ENCODE measurements at places on chromosomes 4 and X.

DNA sequence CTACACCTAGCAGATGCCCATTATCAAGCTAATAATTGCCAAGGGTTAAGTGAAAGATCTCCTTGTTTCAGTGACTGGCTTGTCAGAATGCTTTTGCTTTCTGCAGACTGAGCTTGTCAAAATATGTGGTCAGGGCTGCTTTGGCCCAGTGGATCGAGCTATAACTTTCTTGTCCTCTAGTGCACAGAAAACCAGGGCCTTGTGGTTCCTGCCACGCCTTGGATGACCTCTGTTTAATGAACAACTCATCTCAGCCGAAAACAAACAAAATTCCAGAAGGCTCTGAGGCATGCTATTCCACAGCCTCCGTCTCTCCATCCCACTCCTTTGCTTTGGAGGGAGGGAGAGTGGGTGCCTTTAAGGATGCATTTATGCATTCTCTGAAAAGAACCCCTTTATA lies 11.3 kb downstream of the EVC start:
- no peak for DNase-seq

- no peak for DNase-seq
These were observed 130.0 kb downstream of the CPZ start for GRCh38 chr4:8722556-8722955.

DNA sequence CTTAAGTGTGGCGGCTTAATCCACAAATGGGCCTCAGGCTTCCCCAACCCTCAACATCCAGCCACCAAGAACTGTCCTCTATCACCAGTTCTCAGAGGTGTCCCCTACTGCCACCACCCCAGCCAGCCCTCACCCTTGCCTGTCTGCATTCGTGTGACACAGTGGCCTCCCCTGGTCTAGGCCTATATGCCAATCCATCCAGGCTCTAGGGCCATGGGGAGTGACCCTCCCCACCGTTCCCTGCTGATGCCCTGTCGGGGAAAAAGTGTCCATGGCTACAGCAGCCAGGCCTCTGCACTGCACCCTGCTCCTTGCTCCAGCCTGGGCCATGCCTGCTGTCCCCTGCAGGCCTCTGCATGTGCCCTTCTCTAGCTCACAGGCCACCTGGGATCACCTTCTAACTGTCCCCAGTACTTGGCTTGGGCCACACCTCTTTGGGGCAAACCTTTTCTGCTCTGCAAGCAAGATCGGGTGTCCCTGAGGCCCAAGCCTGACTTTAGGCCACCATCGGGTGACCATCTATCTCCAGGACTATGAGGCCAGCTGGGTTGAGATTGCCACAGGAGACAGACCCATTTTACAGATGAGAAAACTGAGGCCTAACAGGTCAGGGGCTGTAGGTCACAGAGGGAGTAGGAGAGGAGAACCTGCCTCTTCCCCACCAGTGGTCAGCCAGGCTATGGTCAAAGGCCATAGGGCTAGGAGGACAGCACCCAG lies 75.8 kb downstream of the JAKMIP1 start:
- DNase-seq: no peak

GRCh38 chrX:25007059-25008053 lies 8.4 kb downstream of the ARX start:
- DNase-seq: no peak

DNA sequence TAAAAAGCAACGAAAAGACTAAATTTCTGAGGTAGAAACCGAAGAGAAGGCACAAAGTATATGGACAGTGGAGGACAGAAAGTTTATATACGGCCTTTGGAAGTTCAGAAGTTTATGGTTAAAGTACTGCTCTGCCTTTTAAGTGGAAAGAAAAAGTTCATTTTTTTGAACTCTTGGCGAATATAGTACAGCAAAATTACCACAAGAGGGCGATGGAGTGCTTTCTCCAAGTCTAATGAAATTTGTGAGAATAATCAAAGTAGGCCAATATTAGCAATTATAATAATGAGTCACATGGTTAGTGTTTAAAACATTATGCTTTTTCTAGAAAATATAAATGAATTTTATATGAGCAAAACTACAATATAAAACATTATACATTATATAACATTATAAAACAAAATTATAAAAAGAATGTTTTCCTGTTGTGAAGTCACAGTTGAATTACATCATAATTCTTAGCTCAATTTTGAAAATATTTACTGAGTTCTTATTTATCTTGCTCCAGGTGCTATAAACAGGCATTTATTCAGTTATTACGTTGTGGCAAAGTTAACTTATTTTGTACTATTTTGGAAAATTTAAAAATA lies 136.2 kb upstream of the BMPR1B start:
- peak; percentile 35 for DNase-seq

DNA sequence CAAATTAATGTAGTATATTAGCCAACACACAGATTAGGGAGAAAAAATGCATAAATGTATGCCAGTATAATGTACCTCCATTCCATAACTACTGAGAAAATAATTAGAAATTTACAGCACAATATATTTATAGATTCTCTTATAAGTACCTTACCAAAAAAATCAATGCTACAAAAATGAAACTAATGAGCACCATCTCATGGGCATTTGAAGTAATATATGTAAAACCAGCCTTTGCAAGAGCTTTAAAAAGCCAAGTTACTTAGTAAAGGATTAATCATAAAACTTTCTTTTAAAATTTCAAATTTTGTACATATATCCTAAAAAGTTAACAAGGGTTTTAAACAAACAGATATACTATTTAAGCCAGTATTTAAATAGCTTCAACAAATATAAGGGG lies 43.2 kb downstream of the LRBA start:
- DNase-seq: no peak

- no peak for DNase-seq
These were observed 6.3 kb upstream of the YIPF6 start for GRCh38 chrX:68492583-68492982.

DNA sequence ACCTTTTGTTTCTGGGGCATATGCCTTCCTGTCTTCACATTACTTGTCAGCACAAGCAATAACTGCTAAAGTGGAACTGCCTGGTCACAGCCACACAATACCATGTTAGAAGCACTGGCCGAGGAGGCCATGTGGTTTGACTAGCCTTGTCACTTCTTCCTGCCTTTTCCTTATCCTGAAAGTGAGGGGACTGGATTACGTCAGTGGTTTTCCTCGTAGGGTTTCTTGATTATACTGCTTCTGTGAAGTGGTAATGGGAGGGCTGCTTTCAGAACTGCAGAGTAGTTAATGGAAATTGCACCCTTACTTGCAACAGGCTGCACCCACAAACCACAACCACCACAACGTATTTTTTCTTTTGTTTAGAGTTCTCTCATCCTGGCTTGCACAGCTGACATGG lies 26.6 kb downstream of the ZRSR2 start:
- DNase-seq: peak; percentile 47

DNA sequence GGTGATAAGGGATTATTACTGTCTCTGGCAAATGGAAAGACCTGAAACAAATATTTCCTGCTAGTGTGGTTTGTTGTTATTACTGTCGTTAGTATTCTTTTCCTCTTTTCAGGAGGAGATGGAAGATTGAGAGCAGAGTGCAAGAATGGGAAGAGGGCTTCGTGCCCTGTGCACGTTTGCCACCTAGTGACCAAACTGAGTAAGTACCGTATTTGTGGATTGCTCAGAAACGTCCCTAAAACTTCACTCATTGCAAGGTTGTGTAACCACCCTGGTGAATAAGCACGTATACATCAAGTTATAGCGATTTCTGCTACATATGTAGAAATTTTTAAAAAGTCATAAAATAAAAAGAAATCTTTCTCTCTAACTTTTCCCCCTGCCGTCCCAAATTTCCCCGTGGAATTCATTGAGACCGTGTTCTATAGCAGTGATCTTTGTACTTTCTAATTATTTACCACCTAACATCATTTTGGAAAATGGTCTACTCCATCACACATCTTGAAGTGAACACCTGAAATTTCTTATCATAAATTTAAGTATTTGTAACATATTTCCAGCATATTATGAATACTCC lies 24.3 kb downstream of the LINC00632 start:
- peak; percentile 24 for DNase-seq

DNA sequence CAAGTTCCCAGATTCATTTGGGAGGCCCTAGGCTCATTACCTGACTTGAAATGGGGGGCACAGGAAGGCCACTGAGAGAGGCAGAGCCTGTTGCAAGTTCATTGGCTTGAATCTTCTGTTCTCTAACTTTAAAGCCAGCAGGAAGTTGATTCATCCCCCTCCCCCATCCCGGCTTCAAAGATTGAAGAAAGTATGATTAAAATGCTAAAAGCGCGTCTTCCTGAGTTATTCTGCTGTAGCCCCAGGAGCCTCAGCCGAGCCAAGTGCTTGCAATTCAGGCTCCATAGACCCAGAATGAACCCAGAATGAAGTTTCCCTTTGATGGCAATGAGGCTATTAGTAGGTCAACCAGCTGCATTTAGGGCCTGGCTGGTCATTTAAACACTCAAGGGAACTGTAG lies 14.7 kb downstream of the CHST7 start:
- DNase-seq: peak; percentile 50

- no peak for DNase-seq
These were observed 784.3 kb downstream of the ADGRL3 start for GRCh38 chr4:61984260-61984909.

DNA sequence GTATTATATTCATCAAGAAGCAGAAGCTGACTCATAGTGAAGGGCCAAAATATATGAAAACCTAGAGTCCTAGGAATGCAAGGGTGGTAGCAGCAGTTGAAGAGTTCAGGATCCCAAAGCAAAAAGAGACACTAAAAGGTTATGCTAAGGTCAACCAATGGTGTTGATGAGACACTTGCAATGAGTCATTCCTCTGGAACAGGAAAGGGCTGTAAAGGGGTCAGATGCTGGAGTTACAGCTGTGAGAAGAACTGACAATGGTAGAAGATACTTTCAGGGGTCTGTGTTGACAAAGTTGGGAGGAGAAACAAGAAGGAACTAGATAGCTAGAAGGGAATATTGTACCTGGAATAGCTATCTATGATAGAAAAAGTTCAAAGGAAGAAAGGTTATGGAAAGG lies 47.5 kb downstream of the ZGRF1 start:
- no peak for DNase-seq

GRCh38 chr4:118398226-118399090 lies 45.7 kb upstream of the PRSS12 start:
- no peak for DNase-seq

- DNase-seq: no peak
These were observed 13.0 kb upstream of the TBC1D9 start for GRCh38 chr4:140769209-140769608.

DNA sequence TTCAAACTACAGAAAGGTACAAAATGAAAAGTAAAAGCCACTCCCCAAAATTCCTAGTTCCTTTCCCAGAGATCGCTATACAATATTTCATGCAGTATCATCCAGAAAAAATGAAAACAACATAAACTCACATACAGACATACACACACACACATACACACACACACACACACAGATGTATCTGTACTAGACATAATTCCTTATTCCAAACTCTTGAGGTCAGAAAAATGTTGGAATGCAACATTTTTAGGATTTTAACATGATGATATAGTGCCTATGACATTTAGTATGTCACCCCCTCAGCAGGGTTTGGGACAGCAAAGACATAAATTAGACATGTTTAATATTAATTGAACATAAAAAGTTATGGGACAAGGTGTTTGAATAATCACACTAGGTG lies 73.4 kb upstream of the LHFPL1 start:
- no peak for DNase-seq

DNA sequence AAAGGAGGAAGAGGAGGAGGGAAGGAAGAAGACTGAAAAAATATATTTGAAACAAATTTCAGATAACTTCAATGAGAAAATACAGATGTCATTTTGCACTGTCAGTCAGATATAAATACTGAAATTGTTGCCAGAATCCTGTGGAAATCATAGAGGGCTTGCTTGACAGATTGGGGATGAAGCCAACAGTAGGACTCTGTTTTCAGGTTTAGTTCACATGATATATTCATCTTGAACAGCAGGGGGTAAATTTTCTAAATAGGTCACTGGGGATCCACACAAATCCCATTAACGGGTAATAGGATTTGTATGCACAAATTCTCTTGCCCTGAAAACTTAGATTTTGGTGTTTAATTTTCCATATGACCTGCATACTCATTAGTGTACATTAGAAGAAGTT lies 103.3 kb upstream of the PCDH18 start:
- DNase-seq: no peak

DNA sequence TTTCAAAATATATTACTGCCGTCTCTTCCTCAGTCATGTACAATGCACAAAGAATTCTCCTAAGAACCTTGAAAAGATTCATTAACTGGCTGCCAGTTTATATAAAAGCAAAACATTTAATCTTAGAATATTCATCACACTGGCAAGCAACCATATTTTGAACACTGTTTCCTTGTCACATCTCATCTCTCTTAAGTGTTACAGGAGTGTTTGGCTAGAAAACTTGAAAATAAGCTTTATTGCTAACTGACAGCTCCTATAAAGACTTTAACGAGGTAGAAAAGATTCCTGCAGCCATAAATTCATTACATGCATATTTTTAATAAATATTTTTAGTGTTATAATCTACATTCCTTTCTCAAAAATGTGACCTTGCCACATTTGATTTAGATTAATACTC lies 149.6 kb downstream of the AFAP1 start:
- no peak for DNase-seq

GRCh38 chr4:108148316-108148715 lies 20.4 kb downstream of the LEF1 start:
- DNase-seq: no peak

Data from CD4-positive, alpha-beta T cell treated with Interleukin-12 subunit alpha and Interleukin-12 subunit beta, for 1 hour (primary cell).